ENCODE measurements at places on chromosomes 12 and 14. TPM values are rescaled to one million over a fixed set of nuclear protein-coding genes. Genes with fewer than 3 reads are reported as not detected.

The SSTR1 gene
- polyA plus RNA-seq: 5.5 TPM

The TNFAIP2 gene
- 9.9 TPM for polyA plus RNA-seq

DNA sequence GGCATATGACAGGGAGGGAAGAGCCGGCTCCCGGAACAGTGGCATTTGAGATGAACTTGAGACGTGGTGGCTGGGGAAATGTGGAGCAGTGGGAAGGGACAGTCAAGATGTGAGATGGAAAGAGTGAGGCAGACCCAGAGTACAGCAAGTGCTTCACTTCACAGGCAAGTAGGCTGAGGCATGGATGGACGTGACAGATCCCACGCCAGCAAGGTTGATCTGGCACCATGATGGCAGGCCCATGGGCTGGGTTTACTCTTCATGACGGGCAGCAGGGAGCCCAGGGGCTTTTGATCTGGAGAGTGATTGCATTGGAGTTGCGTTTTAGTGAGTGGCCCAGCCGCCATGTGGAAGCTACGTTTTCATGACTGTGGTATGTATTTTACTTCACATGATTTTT is 17.9 kb upstream of the EML1 start:
- no peak for DNase-seq

DNA sequence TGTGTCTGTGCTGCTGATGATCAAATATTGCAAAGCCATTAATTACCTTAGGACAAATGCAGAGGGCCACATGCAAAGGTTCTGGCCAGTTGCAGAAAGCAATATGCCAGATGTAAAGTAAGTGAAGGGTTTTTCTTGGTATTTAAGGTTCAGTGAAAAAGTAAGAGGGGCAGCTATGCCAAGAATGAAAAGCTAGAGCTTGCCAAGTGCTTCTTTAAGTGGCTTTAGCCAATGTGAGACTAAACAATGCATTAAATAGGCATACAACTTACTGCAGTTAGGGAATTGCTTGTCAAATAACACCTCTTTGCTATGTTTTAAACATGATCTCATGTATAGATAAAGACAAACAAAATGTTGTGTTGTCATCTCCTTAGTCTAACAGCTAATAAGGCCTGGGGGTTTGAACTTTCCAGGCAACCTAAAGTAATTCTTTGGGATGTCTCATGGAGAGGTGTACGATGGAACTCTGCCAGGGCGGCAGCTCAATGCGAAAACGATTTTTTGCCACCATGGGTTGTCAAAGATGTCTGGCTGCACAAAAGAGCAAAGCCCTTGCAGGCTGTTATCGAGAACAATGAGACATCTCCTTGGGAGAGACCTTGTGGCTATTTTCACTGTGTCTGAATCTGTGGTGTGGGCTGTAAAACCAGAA is 12.0 kb downstream of the IGF1 start:
- peak; percentile 26 for DNase-seq

GRCh38 chr14:70801836-70802235 is 7.5 kb downstream of the MAP3K9 start:
- no peak for DNase-seq

DNA sequence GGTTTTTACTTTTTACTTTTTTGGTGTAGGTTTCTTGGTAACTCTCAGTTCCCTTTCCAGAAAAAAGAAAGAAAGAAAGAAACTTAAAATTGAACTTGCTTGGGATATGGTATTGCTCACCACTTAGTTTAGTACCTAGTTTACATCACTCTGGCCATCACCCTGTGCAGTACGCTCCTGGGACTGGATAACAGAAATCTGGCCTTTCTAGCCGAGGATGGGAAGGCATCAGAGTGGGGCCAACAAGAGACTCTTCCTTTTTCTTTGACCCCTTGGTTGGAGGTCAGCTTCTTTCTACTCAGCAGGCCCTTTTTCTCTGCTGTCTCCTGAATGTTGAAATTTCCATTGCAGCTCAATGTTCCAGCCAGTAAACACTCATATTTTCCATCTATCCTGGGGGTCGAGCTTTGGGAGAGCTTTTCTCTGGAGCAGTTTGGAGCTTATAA is 156.6 kb downstream of the TGFB3 start:
- DNase-seq: no peak

DNA sequence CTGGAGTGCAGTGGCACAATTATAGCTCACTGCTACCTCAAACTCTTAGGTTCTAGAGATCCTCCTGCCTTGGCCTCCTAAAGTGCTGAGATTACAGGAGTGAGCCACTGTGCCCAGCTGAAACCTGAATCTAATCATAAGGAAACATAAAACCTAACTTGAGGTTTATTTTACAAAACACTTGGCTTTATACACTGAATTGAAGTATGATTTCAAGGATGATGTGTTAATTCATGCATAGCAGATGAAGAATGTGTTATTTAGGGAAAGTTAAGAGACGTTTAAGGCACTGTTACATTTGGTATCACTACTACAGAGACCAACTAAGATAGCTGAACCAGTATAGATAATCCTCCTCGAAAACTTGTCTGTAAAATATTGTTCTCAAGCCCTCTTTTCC is 6.4 kb downstream of the DICER1 start:
- DNase-seq: no peak

GRCh38 chr12:6444031-6444430 is 724 bp upstream of the CD27 start:
- DNase-seq: no peak
